Femur (tissue), 1 donor: ENCODE measurements at places on chromosomes 3 and 15.

GRCh38 chr3:149374793-149375500, 2.5 kb downstream of the TM4SF1 start:
- DNase-seq: no peak

- DNase-seq: no peak
Measured at GRCh38 chr3:38836561-38836960, 20.5 kb upstream of the SCN10A start.

- no peak for DNase-seq
Measured at GRCh38 chr3:20837676-20838302, 651.8 kb upstream of the SGO1 start.

DNA sequence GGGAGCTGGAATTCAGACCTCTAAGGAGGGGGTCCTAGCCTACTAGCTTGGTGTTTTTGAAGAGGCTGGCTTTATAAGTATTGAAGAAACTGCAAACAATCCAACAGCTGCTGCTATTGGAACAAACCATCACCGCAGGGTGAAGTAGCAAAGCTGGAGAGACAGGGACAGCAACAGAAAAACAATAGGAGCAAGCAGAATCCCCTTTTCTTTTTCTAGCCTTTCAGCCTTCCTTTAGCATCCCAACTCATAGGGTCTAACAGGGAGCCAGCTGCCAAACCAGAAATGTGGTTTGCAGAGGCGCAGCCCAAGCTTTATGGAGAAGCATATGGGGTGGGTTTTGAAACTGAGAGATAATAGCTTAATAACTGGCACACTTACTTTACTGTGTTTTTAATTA, 106.2 kb upstream of the CHMP2B start:
- DNase-seq: no peak

DNA sequence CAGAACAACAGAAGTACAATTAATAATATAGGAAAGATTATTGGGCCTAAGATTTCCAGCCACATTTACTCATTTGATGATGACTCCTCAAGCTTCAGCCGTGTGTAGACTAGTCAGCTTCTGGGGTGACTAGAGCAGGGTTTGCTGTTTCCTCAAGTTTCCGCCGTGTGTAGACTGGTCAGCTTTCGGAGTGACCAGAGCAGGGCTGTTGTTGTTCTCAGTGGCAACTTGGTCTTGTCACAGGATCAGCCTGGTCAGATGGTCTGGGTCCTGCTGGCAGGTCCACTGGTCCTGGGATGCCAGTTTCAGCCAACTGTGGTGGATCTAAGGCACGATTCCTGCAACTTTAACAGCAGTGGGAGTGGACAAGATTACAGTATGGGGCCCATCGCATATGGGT, 21.8 kb upstream of the NOX5 start:
- DNase-seq: no peak

GRCh38 chr15:24857763-24858162, 97.0 kb upstream of the SNRPN start:
- DNase-seq: no peak

- no peak for DNase-seq
Measured at GRCh38 chr15:66578286-66578875, 12.6 kb upstream of the LCTL start.

- no peak for DNase-seq
Measured at GRCh38 chr3:94130690-94131089, 67.8 kb downstream of the NSUN3 start.

GRCh38 chr3:172276103-172276502, 172.2 kb downstream of the GHSR start:
- DNase-seq: no peak

- DNase-seq: no peak
Measured at GRCh38 chr15:34914317-34914716, 55.2 kb downstream of the AQR start.

DNA sequence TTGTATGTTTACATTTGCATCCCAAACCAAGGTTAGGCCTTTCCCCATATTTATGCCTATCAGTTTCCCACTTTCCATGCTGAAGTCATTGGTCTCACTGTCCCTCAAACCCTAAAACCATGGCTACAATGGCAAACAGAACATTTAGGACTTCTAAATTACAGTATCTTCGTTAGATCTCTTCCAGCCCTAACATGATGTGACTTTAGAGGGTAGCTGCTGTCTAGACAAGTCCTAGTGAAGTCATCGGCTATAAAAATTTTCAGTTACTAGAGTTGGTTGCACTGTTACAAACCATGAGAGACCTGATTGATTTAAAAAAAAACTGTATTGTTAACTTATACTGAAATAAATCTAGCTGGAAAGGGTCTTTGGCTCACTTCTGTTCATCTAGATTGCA, 54.6 kb downstream of the TM4SF4 start:
- no peak for DNase-seq

DNA sequence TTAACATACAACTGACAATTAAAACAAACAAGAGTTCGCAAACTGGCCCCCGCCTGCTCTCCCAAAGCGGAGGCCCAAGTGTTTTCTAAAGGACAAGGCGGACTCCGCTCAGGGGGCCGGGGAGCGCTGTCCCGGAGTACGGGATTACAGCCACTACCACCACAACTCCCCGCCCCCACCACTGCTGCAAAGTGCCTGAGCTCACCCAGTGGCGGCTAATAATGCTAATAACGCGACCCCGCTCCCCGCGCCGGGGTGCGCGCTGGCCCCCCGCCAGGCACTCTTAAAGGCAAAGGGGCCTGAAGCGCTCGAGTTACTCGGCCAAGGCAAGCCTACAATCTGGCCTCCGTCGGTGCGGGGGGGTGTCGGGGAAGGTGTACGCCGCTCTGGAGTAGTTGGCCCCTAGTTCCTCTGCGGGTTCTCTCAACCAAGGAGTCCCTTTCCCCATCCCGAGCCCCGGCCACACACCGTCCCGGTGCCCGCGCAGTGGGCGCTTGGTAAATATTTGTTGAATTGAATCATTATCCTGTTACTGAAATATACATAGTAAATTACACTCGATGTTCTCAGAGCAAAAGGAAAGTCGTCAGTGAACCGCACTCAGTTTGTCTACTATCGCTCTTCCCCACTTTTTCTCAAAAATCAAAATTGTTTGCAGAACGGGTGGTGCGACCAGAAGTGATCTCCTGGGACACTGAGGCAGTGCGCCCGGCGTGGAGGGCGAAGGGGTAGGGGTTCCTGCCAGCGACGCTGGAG, 827 bp downstream of the WNT5A start:
- peak; percentile 78 for DNase-seq

DNA sequence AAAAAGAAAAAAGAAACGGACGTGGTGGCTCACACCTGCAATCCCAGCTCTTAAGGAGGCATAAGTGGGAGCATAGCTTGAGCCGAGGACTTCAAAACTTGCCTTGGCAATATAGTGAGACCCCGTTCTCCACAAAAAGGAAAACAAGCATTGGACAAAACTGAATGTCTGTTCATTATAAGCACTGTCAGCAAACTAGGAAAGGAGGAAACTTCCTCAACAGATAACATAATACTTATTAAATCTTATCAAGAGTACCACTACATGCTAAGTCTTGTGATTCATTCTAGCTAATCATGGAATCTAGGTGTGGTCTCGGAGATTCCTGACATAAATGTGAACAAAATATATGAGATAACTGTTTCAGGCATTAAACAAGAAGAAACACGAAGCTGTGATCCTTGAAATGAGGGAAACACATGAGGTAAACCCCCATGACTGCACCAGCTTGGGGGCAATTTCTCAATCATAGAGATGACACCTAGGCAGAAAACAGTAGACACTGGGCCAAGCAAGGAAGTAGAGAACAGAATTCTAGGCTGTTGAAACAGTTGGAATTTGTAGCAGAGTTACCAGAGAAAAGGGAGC, 33.3 kb downstream of the TRPM7 start:
- no peak for DNase-seq

- no peak for DNase-seq
Measured at GRCh38 chr3:139523166-139523565, 16.4 kb downstream of the RBP1 start.

DNA sequence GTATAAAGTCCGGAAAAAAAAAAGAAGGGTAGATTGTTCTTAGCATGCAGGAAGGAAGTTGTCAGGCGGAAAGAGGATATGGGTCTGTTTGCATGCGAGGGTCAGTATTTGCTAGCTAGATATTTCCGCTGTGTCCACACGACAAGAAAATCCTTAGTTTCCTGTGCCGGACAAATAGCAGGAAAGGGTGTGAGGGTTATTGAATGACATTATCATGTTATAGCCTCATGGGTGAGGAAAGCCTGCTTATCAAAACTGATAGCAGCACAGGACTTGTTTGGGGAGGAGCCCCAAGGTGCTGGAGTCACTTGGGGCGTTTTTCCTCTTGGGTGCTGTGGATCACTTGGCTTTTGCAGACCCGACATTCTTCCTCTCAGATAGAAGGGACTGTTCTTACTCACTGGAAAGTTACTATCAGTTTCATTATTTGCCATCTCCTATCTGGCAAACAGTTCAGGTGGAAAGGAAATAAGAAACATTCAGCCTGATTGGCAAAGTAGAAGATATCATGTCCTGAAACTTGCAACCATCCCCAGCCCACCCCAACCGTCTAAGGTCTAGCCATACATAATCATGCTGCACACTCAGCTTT, 127.2 kb upstream of the DPH6 start:
- no peak for DNase-seq

GRCh38 chr15:78317145-78317836, 17.9 kb upstream of the SKIC8 start:
- DNase-seq: no peak

GRCh38 chr15:51234176-51234927, 104.0 kb downstream of the CYP19A1 start:
- DNase-seq: no peak

GRCh38 chr15:58360421-58361090, 71.2 kb upstream of the LIPC start:
- no peak for DNase-seq

DNA sequence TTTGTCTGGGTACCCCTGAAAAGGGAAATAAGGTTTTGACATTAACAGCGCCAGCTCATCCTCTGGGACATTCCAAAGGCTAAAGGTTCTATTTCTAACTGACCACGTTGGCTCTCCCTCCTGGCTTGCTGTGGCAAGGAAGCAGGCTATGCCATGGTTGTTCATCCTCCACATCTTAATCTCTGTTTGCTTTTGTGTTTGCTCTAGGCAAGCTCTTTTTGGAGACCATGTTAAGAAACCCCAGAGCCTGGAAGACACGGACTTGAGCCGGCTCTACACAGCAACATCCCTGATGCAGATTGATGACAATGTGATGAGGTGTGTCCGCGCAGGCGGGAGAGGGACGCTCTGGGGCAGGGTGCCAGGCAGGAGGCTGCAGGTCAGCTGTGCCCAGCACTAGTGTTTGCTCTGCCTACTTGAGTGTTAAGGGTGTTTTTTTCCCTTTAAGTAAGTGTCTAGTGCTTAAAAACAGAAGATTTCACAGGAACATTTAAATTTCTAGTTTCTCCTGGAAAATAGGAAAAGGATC, 33.3 kb downstream of the RLBP1 start:
- no peak for DNase-seq

DNA sequence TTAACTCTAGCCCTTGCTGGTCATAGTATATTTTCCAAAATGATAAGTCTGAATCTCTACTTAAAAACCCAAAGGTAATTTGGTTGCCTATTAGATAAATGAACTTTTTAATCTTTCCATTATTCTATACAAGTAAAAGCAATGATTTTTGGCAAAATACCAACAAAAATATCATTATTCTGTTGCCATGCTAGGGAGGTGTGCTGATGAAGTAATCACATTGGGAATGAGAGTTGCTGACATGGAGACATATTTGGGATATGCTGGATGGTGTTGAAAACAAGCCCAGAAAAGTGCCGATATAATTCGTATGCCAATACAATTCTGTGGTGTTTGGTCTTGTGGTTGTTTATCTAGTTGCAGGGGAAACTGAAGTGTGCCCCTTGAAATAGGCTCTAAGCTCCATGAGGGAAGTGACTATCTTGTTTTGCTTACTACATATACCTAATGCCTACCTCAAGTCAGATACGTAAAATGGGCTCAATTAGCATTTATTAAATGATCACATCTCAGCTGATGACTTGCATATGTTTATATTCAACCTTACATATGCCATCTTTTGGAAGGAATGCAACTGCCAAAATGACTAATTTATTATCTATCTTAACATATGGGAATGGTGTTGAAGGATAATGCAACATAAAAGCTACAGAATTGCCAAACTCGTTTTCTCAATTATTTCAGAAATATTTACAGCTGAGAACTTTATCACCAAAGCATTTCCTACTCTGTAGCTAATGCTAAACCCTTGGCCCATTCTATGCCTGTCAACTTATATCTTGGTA, 5.8 kb downstream of the TOPBP1 start:
- no peak for DNase-seq

DNA sequence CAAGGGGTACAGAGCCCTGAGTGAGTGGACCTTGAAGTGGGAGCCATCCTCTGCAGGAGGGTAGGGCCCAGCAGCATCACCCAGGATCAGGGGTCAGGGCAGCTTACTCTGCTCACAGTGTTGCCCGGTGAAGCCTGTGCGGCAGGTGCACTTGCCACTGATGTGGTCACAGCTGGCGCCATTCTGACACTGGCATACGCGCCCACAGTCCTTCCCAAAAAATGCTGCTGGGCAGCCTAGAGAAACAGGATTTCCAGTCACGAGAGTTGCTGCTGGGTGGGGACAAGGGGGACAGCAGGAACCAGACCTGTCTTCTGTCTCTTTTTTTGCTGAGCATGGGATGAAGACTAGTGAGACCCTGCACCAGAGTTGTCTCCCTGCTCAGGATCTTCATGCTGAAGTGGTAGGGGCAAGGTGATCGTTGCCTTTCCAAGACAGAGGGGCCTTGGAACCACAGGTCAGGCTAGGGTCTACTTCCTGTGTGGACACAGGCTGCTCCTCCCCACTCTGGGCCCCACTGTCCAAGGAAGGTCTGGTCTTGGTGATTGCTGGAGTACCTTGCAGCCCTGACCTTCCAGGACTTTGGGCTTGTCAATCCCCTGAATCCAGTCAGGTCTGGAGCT, 46.9 kb downstream of the RAB11A start:
- DNase-seq: no peak
